D341Med (cell line): ENCODE measurements at places on chromosomes 4 and X.

GRCh38 chr4:19944806-19945205 is 306.9 kb upstream of the SLIT2 start:
- no peak for DNase-seq

- DNase-seq = no peak
Observed at GRCh38 chrX:24485976-24486680, 21.0 kb downstream of the PDK3 start.

DNA sequence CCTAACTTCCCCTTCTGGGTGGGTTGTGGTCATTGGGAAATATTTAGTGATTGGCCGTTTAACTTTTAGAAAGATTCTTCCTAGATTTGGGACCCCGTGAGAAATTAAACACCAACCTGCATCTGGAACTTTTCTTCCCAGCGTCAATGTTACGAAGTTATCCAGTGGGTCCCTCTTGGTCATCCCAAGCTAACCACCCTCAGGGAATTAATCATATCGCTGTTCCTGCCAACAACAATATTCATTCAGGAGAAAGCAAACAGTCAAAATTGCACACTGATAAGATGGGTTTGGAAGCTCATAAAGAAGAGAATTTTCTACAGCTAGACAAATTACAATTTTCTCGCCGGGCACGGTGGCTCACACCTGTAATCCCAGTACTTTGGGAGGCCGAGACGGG is 121.2 kb upstream of the STX18 start:
- DNase-seq = no peak

DNA sequence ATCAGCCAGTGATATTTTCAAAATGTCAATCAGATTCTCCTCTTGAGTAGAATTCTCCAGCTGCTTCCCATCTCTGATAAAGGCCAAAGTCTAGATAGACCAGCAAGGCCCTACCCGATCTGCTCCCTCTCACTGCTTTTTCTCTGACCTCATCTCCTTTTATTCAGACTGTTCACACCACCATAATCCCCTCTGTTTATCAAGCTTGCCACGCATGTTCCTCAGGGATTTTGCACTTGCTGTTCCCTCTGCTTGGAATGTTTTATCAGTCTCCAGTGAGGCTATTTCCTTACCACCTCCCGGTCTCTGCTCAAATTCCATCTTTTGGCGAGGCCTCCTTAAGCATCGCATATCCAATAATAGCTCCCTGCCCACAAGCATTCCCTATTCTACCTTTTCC is 20.1 kb downstream of the NOCT start:
- DNase-seq = no peak

DNA sequence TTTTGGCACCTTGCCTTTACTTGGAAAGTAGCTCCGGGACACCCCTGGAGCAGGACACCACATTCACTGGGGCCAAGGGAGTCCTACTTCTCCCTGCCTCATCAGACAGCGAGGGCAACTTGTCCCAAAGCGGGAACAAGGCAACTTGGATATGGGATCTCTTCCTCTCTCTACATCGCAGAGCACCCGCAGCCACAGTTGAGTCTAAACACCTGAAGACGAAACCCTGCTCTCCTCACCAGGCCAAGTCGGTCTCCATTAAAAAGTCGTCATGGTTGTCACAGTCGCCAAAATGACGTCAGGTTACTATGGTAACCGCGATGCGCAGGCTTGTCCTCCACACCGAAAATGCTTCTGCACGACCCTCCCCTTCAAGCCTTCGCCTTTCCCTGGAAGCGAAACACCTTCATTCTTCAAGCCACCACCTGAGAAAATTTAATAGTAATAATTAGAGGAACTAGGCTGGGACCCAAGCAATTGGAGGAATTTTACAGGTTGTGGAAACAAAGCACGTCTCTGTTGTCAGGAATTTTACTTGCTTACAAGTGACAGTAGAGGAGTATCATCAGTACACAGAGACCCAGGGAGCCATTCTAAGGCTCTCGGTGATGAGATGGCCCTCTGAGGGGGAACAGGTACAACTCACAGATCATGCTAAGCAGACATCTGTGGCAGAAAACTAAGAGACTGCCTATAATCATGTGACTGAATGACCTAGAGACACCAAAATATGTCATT is 30.5 kb upstream of the TCEAL4 start:
- DNase-seq = no peak

- no peak for DNase-seq
Observed at GRCh38 chr4:118751629-118752323, 66.6 kb downstream of the METTL14 start.

DNA sequence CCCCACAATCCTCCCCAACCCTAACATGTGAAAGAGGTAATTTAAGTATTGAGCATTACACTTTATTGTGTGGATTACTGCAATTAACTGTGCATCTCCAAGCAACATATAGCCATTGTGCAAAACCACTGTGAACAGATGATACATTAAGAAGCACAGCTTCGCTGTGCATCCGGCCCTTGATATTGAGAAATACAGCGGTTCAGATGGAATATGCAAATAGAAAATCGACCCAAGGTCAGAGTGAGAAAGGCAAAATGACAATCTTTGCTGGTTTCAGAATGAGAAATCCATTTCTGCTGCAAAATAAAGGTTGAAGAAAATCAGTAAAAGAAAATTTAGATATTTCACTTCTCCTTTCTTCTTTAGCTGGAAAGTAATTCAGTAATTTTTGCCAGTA is 805.9 kb upstream of the GRID2 start:
- no peak for DNase-seq

- no peak for DNase-seq
Observed at GRCh38 chr4:128803783-128804182, 5.7 kb upstream of the JADE1 start.

DNA sequence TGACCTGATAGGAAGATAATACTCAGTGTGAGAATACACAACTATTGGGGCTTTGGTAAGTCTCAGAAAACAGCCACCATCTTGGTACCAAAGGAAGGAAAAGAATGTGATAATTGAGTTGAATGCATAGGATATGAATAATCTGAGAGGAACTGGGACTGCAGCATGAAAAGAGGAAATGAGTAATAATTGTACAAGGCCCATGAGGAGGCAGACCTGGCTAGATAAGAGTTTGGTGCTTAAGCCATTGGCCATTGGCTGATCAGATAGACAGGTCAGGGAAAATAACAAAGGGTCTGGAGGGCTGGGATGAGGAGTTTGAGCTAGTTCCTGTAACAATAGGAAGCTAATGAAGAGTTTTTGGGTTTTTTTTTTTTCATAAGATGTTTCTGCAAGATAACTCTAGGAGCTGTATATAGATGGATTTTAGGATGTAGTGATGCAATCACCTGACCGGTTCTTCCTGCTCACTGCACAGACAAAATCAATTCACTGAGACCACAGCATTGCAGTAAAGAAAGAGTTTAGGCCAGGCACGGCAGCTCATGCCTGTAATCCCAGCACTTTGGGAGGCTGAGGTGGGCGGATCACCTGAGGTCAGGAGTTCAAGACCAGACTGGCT is 5.3 kb upstream of the TRMT2B start:
- no peak for DNase-seq

DNA sequence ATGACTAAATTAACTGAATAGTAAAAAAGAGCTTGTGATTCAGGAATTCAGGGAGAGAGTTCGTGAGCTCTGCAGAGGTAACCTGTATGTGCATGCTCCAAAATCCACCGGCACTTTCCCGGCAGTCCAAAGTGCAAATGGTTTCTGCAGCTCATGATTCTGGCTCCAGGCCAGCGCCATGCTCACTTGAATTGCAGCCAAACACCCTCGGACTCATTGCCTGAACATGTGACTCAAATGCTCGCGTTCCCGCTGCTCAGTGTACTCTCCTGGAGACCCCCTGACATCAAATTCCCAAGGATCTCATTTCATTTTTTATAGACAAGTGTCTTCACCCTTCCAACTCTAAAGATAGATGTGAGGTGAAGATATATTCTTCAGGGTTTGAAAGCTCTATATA is 44.1 kb upstream of the SH3RF1 start:
- DNase-seq = no peak

DNA sequence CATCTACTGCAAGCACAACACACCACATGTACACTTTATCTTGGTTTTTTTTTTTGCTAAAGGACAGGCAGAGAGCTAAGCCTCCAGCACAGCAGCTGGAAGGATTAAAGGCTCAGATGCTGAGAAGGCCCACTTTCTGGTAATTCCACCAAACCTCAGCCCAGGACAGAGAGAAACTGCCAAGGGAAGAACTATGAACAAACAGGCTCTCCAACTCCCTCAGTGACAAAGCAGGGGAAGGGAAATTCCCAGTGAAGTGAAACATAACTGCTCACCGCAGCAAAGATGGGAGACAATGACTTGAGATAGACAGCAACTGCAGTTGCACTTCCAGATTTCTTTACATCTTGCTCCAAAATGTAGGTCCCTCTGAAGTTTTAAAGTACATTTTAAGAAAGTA is 4.8 kb downstream of the PROM1 start:
- DNase-seq = peak; percentile 64

- peak; percentile 92 for DNase-seq
Observed at GRCh38 chrX:136909119-136909705, 28.7 kb upstream of the RBMX start.

- DNase-seq = no peak
Observed at GRCh38 chr4:75834095-75834771, 68.0 kb downstream of the PPEF2 start.

- no peak for DNase-seq
Observed at GRCh38 chrX:118633530-118633929, 93.9 kb upstream of the IL13RA1 start.

DNA sequence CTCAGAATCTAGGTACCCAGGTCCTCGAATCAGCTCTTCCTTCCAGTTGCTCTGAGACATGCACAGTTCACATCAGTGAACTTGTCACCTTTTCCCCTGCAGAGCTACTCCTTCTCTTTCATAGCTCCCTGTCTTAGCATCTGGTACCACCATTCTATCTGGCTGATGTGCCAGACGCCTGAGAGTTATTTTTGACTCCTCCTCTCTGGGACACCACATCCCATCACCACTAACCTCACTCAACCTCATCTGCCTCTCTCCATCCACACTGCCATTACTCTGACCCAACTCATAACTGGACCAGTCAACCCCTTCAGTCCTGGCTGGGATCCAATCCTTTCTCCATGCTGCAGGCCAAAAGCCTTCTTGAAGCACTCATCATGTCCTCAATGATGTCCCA is 44.5 kb downstream of the SLC2A9 start:
- no peak for DNase-seq

- peak; percentile 68 for DNase-seq
Observed at GRCh38 chrX:149962859-149963757, 24.8 kb upstream of the EOLA2 start.

- no peak for DNase-seq
Observed at GRCh38 chrX:66050140-66050569, 10.3 kb upstream of the VSIG4 start.

DNA sequence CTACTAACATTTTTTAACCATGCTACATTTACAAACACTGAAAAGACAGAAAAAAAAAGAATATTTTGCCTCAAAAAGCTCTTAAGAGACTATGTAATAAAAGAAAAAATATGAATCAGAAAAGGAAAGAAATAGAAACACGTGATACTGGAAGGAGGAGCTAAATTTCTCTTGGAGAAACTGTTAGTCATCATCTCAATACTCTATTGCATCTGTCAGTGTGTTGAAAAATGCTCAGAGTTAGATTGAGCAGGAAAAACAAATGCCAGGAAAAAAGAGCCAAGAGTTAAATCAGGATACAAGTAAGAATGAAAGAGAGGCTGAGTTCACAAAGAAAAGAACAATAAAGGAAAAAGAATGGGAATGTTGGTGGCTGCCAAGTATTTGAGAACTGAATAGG is 2.6 kb downstream of the RAB28 start:
- no peak for DNase-seq

- DNase-seq = peak; percentile 38
Observed at GRCh38 chr4:171813526-171814250, 484 bp downstream of the GALNTL6 start.

GRCh38 chrX:40169193-40170101 is 71.7 kb upstream of the BCOR start:
- no peak for DNase-seq

DNA sequence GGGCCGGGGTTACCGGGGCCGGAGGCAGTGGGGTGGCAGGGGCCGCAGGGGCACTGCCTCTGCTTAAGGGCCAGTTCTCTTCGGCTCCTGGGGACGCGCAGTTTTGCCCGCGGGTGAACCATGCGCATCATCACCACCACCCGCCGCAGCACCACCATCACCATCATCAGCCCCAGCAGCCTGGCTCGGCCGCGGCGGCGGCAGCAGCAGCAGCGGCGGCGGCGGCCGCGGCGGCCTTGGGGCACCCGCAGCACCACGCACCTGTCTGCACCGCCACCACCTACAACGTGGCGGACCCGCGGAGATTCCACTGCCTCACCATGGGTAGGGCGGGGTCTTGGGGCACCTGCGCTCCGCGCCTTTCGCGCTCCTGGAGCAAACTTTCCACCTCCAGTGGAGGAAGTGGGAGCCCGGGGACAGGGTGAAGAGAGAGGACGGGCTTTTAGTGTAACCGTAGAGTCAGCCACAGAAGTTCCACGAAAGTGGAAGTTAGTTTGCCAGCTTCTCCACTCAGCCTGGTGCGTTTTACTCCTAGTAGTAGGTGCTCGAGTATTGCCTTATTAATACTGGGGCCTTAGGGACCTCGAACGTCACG is 729 bp downstream of the GSX2 start:
- peak; percentile 58 for DNase-seq

GRCh38 chrX:112846187-112846586 is 5.6 kb upstream of the AMOT start:
- DNase-seq = no peak

DNA sequence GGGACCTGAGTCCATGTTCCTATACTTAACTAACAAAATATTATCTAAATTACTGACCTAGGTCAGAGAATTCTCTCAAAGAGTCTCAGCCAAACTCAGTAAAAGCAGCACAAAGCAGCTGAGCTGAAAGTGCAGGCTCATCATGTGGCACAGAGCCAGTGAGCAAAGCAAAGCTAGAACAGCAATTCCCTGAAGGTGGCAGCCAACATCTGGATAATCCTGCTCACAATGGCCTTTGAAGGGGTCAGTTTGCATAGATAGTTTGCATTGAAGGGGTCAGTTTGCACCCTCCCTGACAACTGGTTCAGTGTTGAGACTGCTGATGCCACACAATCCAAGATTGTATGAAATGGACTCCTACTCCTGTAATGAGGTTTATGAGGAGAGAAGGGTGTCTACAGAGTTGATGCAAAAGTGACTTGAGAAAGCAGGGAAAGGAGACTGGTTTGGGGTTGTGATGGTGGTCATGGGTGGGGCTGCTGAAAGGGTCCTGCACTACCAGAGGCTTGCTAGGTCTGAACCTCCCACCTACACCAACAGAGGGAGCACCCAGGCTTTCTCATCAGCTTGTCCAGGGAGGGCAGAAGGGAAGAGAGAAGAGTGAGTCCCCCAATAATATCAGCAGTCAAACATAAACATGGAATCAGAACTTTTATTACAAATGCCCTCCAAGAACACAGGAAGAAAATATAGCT is 39.7 kb downstream of the TRIM61 start:
- no peak for DNase-seq

GRCh38 chr4:81377191-81377590 is 94.5 kb downstream of the RASGEF1B start:
- DNase-seq = no peak

- no peak for DNase-seq
Observed at GRCh38 chrX:42524379-42524778, 253.6 kb downstream of the PPP1R2C start.

GRCh38 chr4:16516796-16517439 is 290.6 kb upstream of the TAPT1 start:
- DNase-seq = peak; percentile 68

GRCh38 chrX:98289726-98290125 is 1406.0 kb downstream of the RPA4 start:
- no peak for DNase-seq
